Fibroblast of skin of right biceps (primary cell): ENCODE measurements at places on chromosomes 5 and 9.

GRCh38 chr9:124018730-124019697 lies 7.4 kb downstream of the LHX2 start:
- no peak for DNase-seq

- no peak for DNase-seq
Observed at GRCh38 chr5:117455236-117456233, 880.9 kb upstream of the SEMA6A start.

DNA sequence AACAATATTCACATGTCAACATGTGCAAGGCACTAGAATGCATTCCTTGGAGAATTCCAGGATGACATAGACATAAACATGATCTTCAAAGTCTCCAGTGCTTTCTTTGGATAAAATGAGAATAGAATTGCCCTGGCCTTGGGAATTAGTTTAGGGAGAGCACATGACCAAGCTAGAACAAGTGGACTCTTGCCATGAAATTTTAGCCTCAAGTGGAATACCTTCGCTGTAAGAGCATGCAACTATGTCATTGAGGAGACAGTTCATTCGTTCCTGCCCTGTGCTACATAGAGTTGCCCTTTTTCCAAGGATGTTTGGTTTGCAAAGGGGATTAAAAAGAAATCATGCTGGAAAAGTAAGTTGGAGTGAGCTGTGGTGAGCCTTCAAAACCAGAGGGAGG lies 42.7 kb downstream of the ZFAND5 start:
- peak; percentile 11 for DNase-seq

GRCh38 chr5:65244031-65244430 lies 237.7 kb downstream of the ADAMTS6 start:
- DNase-seq, result no peak

DNA sequence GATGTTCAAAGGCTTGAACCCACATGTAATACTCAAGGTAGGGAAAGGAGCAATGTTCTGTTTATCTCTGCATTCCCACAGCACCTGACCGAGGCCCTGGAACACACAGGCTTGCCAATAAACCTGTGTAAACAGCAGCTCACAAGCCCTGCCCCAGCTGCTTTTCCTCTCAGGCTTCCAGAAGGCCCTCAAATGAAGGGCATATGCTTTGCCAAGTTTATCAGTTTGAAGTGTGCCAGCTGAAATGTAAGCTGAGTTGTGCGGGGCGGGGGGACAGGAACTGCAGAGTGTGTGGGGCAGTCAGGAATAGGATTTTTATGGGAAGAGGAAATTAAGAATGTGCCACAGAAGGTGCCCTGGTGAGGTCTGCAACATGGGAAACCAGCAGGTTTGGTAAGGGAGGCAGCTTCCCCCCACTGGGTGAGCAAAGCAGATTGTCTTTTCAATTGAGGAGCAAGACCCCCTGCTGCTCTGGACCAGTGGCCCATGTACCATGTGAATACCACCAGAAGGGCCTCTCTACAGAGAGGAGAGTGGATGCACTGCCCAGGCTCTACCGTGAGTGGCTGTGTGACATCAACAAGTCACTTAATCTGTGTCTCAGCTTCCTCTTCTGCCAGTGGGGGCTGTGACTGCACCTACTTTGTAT lies 194.8 kb downstream of the SPOCK1 start:
- no peak for DNase-seq

- DNase-seq, result peak; percentile 66
Observed at GRCh38 chr5:139131465-139131864, 66.7 kb downstream of the SIL1 start.

- DNase-seq, result peak; percentile 72
Observed at GRCh38 chr5:57368010-57368409, 114.6 kb downstream of the ACTBL2 start.

DNA sequence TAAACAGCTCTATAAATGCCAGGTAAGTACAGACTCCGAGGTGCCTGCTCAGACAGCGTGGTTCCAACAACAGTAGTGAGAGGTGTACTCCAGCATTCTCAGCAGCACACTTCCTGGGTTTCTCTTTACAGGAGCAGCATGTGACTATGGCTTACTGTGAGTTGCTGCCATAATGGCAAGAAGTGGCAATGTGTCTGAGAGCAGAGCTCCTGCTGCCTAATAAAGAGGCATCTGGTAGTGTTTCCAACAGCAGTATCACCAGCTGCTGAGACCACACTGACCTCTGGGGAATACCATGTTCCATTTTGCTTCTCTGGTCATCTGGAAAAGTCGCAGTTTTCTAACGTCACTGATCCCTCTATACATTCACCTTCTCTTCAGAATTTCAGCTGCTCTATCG lies 398.2 kb downstream of the SLCO4C1 start:
- no peak for DNase-seq

GRCh38 chr9:38289866-38290245 lies 102.6 kb upstream of the ALDH1B1 start:
- DNase-seq, result no peak

DNA sequence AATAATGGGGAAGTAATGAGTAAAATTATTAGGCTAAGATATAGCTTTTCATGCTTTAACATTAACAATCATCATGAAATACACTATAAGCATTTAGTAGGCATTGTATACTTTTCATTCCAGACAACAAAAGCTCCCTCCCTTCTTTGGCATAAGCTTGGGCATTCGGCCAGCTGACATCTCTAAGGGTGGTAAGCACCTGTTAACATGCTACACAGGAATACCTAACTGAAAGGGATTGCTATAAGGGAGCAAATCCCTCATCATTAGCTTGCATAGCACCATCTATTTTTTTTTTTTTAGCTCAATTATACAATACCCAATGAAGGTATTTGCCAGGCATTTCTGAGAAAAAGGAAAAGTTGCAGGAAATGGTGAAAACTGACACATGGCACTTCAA lies 16.6 kb downstream of the STRBP start:
- no peak for DNase-seq

DNA sequence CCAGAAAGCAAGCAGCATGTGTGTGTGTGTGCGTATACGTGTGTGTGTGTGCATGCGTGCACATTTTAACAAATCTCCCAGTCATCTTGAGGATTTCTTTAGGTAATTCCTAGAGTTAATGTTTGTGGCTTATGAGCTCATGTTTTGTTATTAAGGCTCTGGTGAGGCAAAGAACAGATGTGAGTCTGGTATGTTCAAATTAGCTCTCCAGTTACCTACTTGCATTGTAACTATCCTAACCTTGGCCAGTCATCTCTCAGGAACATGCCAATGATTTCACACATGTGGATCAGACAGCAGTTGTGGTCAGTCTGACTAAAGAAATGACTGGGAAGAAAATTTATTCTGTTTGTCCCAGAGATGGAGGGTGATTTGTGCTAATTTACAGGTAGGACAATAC lies 163.1 kb downstream of the IZUMO3 start:
- peak; percentile 58 for DNase-seq
